ENCODE measurements at places on chromosomes 5 and 9. TPM values are rescaled to one million over a fixed set of nuclear protein-coding genes. Genes with fewer than 3 reads are reported as not detected.

- DNase-seq = peak; percentile 19
These were observed 34.5 kb downstream of the KCTD16 start for GRCh38 chr5:144205141-144205551.

GRCh38 chr5:53361708-53362107, 118.7 kb upstream of the FST start:
- DNase-seq = no peak

- DNase-seq = peak; percentile 72
These were observed 845 bp upstream of the NR4A3 start for GRCh38 chr9:99820685-99821395.

GRCh38 chr5:89572696-89573095, 689.7 kb upstream of the MEF2C start:
- no peak for DNase-seq

- no peak for DNase-seq
These were observed 70.8 kb downstream of the RAB24 start for GRCh38 chr5:177232761-177233160.

Gene DRD1
- not detected for polyA plus RNA-seq

Gene PRSS3
- not detected for polyA plus RNA-seq
